ENCODE measurements at places on chromosomes 1 and 21.

DNA sequence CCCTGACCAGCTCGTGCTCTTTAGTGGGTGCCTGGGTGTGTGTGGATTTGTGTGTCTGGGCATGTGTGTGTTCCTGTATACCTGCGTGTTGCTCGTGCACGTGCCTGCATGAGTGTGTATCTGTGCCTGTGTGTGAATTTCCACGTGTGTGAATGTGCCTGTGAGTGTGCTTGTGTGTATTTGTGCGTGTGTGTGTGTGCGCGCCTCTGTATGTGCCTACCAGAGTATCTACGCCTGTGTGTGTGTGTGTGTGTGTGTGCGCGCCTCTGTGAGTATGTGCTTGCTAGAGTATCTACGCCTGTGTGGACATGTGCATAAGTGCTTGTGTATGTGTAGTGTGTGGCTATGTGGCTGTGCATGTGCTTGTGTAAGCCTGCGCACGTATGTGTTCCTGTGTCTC, 691 bp upstream of the SELENBP1 start:
- no peak for DNase-seq

GRCh38 chr1:165324050-165324449, 32.5 kb downstream of the LMX1A start:
- DNase-seq: no peak

DNA sequence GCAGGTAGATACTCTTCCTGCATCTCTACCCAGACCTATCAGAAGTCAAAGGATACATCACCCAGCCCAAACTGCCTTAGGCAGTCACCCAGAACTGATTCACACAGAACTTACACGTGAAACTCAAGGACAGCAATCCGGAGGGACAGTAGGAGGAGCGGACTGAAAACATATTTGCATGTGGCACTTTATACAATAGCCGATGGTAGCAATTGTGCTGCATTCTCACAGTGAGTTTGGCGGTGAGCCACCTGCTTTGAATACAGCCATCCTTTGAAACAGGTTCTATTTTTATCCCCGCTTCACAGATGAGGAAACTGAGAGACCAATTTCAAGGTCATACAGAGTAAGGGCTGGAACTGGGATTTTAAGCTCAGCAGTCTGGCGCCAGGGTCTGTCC, 69.5 kb downstream of the EDEM3 start:
- DNase-seq: no peak

DNA sequence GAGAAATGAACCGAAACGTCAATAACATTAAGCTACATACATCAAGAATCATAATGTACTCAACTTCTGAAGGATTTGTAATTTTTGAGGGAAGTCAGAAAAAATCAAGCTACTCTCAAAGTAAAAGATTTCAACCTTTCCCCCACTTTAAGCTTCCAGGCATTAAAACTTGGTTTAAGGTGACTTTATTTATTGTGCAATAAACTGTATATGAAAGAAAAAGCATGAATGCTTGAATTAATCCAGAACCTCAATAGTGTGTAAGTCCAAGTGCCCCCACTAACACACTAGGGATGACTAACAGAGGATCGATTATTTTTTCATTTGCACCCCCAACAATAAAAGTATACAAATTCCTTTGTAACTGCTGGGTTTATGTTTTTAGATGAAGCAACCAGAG, 10.9 kb downstream of the GART start:
- no peak for DNase-seq

GRCh38 chr1:87368907-87369306, 40.2 kb downstream of the LMO4 start:
- no peak for DNase-seq

DNA sequence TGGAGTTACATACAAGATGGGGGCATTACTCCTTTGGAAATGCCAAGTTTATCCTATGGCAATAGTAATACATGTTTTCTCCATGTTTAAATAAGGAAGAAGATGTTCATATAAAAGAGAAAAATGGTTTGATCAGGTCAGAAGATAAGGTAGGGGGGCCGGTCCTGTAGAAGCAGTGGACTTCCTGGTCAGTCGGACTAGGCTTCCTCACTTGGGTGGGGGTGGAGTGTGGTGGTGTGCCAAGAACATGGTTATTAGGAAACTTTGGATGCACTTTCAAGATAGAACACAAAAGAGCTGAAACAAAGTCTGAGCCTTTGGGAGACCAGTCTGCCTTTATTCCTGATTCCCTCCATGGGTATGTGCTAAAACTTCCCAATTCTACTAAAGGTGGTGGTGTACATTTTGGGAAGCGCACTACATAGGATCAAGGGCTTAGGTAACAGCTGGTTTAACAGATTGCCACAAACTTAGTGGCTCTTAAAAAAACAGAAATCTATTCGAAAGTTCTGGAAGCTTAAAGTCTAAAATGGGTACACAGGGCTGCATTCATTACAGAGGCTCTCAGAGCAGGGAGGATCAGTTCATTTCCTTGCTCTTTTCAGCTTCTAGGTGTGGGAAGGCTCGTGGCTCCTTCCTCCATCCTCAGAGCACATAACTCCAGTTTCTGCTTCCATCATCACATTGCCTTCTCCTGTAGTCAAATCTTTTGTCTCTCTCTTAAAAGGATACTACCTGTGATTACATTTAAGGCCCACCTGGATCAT, 64.6 kb downstream of the KDM1A start:
- DNase-seq: no peak

DNA sequence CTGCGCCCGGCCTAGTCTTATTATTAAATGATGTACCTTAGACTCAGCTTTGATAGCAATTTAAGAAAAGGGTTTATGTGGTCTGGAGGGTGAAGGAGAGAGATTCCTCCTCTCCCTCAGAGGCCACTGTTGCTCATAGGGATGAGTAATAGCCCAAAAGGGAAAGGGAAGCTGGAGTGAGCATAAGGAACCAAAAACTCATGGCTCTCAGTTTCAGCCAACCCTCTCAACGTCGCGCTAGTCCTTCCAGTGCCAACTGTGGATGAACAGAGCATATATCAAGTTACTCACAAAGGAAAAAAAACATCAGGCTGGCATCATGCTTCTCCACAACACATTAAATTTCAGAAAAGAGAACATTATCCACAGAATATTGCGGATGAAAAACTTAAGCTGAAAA, 8.3 kb upstream of the GPR89B start:
- DNase-seq: no peak

- DNase-seq: no peak
Measured at GRCh38 chr1:172670791-172671190, 11.9 kb downstream of the FASLG start.

DNA sequence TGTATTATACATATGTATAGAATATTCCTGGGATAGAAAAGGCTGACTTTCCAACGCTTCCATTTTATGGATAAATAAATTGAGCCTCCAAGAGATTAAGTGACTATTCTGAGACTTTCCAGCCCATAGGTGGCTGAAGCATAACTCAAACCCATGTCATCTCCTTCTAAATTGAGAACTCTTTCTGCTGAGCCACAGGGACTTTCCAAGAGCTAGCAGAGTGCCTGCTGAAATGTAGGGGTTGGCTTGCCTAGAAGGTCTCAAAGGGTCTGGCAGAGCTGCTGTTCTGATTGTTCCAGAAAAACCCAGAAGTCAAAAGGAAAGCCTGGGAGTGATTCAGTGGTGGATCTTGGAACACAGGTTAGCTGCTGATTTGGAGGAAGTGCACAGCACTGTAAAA, 146.4 kb upstream of the BEND5 start:
- DNase-seq: no peak

- DNase-seq: no peak
Measured at GRCh38 chr1:204462229-204462561, 32.4 kb downstream of the PIK3C2B start.

DNA sequence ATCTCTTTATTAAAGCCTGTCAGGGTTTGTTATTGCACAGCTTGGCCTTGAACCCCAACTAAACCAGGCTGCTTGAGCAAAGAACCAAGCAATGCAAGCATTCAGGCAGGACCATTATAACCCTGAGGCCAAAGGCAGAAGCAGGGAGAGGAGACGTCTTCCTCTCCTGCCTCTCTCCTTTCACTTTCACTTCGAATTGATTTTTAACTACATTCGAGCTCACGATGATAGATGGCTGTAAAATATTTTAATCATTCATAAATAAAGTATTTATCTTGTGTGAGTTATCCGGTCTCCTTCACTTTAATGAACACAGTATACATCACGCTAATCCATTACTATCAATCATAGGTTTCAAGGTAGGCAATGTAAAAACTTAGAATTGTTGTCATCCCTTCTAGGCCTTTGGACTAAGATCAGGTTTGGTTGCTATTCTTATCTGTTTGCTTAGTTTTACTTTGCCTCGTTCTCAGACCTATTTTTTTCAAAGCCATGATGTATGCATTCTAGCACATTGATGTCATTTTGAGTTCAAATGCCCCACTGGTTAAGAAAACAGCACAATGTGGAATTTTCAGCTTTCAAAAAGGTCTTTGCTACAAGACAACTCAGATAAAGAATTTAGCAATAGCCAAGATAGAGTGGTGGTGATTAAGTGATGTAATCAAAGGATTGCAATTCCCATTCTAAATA, 480.2 kb upstream of the RUNX1 start:
- peak; percentile 41 for DNase-seq

DNA sequence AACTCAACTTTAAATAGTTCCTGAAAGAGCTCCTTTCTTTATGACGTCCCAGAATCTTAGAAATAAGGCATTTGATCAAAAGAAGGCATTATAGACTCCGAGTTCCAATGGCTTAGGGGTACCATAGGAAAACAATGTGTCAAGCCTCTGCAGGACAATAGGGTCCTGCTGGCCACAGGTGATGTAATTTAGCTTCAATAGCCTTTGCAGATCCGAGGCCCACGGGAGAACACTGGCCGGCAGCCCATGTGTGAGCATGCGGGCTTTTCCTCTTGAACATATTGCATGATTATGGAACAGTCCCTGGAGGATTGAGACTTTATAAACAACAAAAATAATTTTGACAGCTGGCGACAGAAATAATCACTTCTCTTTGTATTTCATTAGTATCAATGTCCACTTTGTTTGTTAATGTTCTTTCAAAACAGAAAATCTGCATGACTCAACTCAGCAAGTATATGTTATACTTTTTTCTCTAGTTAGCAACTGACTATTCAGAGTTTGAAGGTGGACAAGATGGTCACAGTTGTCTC, 49.0 kb upstream of the NR5A2 start:
- DNase-seq: no peak

- peak; percentile 53 for DNase-seq
Measured at GRCh38 chr1:42657201-42657600, 1.0 kb upstream of the PPIH start.

DNA sequence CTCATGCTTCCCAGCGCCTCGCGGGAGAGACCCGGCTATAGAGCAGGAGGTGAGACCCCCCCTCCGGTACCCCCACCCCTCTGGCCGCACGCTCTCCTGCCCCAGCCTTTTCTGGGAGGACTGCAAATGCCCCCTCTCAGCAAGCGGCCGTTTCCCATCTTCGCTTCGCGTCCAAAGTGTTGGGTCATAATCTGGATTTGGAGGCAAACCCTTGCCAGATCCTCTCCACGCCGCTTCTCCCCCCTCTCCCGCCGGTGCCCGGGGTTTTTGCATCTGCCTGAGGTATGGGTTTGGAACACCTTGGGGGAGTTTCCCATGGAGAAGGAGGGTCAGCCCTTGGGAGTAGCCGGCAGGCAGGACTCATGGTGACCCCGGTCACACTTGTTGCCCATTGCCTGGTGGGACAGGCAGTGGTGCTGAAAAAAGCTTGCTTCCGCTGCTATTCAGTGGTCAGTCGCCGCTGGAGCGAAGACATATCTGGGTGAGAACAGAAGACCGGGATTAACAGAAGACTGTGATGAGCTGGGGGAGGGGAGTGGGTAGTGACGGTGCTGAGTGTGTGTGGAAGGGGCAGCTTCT, 935 bp downstream of the KCNK2 start:
- no peak for DNase-seq

DNA sequence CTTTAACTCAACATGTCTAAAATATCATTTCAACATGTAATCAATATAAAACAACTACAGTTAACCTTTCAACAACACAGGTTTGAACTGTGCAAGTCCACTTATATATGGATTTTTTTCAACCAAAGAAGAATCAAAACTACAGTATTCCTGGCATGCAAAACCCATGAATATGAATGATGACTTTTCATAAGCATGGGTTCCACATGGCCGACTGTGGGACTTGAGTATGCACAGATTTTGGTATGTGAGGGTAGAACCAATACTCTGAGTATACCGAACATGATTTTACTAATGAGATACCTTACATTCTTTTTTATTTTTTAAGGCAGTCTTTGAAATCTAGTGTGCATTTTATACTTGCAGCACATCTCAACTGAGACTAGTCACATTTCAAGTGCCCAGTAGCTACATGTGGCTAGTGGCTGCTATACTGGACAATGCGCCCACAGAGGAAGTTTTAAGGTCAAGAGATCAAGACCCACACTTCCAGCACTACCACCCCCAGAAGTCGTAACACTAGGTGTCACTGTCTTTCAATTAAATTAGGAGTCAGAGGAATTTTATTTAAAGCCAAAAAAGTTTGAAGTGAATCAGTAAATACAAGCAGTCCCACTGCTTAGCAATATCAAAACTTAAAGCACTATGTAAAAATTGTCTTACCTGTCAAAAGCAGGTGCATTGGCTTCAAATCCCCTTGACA, 40.0 kb downstream of the SYNJ1 start:
- peak; percentile 39 for DNase-seq

GRCh38 chr1:80533093-80533492, 1267.6 kb upstream of the ADGRL2 start:
- DNase-seq: no peak

DNA sequence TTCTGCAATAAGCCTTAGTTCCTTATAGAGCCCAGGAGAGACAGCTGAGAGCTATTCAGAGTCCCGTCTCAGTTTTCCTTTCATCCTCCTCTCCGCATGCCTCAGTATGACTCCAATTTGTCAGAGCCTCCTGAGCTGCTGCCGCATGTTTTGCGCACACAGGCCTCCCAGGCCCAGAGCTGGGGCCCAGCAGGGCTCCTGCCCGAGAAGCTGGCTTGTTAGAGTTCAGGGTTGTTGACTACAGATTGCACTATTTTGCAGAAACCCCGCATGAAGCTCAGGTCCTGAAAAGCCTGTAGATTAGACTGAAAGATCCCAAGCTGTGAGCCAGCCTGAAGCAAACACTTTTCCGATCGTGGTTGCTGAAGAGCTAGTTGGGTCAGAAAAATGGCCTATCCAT, 51.5 kb downstream of the IGSF5 start:
- DNase-seq: no peak

- DNase-seq: peak; percentile 32
Measured at GRCh38 chr1:220914283-220915116, 35.3 kb downstream of the HLX start.

DNA sequence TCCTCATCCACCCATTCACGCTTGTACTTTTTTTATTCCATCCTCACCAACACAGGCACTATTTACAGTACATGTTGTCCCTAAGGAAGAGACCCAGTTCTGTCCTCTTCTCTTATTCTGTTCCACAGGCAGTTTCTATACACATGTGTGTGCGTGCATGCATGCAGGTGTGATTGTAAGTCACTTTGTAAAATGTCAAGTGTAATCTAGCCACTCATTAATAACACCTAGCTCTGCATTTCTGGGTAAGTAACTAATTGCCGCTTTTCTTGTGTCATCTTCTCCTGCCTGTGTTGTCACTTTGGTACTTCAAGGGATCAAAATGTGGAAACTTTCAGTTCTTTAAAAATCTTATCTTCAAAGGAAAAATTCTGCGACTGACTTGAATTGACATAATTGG, 377.2 kb downstream of the SEC16B start:
- no peak for DNase-seq

- no peak for DNase-seq
Measured at GRCh38 chr1:158992787-158993312, 16.9 kb upstream of the IFI16 start.

GRCh38 chr1:204578867-204579664, 62.9 kb downstream of the MDM4 start:
- no peak for DNase-seq

All from hematopoietic multipotent progenitor cell treated with erythropoietin and hydrocortisone succinate and interleukin-3 and kit ligand, for 6 days (in vitro differentiated cells).